ENCODE measurements at places on chromosomes 1 and 21. TPM values are rescaled to one million over a fixed set of nuclear protein-coding genes. Genes with fewer than 3 reads are reported as not detected.
A peak's percentile ranks its signal among the peaks of the same experiment; 100 is the strongest.

- peak; percentile 12 for DNase-seq
These were observed 318.2 kb upstream of the CAMK1G start for GRCh38 chr1:209265301-209265700.

DNA sequence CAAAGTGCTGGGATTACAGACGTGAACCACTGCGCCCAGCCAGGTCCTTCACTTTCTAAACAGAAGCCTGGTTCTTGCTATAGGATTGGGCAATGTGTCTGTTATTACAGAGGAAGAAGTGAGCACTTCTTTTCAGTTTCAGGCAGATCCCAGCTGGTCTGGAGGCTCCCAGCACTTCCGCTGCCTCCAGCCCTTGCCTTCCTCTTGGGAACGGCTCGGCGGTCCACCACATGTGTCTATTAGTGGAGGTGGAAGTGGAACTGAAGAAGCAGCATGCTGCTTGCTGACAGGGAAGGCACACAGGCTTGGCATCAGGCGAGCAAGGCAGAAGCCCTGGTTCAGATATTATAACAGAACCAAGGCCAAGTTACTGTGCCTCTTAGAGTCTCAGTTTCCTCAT, 17.0 kb downstream of the MKNK1 start:
- no peak for DNase-seq

GRCh38 chr1:82947278-82947677, 1051.7 kb downstream of the TTLL7 start:
- no peak for DNase-seq

Gene KIAA1614
- polyA plus RNA-seq: 6.8 TPM

Gene NBPF10
- 1.6 TPM for polyA plus RNA-seq

Gene SPRR3
- polyA plus RNA-seq: 1.3 TPM

Gene ASTN1
- 7.7 TPM for polyA plus RNA-seq

Gene GNAT2
- polyA plus RNA-seq: not detected

Gene CELA3A
- polyA plus RNA-seq: not detected
